ENCODE measurements at places on chromosomes 16 and 17.

GRCh38 chr17:76700270-76700616 lies 10.5 kb downstream of the MXRA7 start:
- no peak for DNase-seq

- DNase-seq: no peak
Observed at GRCh38 chr17:70017112-70017511, 57.9 kb upstream of the KCNJ16 start.

DNA sequence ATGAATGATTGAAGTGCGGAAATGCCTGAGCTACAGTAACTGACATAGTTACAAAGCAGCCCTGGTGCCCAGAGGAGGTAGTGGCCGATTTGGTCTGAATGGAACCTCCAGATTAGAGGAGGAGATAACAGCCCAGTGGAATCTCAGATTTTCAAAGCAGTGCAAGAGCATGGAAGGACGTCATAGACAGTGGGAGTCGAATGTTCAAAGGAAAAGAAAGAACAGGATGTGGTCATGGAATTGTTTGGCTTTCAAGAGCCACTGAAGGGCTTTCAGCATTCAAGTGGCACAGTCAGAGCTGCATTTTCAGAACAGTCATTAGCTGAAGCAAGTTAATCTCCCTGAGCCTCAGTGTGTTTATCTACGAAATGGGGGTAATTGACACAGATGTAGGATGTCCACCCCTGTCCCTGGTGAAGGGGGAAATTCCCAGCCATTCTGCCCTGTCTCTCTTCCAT lies 104.6 kb upstream of the CACNG3 start:
- DNase-seq: peak; percentile 25

GRCh38 chr16:2271848-2272461 lies 4.0 kb upstream of the RNPS1 start:
- no peak for DNase-seq

DNA sequence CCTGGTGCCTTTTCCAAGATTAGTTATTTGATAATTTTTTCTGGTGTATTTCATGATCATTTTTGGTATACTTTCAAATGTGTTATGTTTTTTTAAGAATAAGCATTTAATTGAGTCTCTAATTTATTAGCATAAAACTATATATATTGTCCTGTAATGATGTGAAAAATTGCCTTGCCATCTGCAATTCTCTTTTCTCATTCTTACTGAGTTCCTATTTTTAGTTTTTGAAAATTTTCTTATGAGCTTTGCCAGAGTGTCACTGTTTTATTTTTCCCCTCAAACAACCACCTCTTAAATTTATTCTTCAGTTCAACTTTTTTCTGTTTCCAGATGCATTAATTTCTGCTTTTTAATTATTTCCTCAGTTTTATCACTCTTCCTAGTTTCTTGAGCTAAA lies 59.3 kb downstream of the PRKCB start:
- DNase-seq: no peak

- no peak for DNase-seq
Observed at GRCh38 chr17:42193216-42193968, 902 bp downstream of the GHDC start.

DNA sequence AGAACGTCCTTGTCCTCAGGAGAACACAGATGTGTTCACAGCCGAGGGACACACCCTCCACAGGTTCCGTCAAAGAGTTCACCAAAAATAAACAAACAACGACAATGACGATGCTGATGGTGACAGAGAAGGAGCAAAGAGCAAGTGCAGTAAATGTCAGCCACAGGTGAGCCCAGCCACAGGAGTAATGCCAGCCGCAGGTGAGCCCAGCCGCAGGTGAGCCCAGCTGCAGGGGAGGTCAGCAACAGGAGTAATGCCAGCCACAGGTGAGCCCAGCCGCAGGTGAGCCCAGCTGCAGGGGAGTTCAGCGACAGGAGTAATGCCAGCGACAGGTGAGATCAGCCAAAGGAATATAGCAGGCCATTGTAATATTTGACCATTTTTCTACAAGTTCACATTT lies 315.2 kb downstream of the FOXL1 start:
- DNase-seq: no peak

GRCh38 chr16:12976496-12976895 lies 75.1 kb downstream of the SHISA9 start:
- no peak for DNase-seq

GRCh38 chr17:968812-969730 lies 10.5 kb downstream of the NXN start:
- DNase-seq: no peak

DNA sequence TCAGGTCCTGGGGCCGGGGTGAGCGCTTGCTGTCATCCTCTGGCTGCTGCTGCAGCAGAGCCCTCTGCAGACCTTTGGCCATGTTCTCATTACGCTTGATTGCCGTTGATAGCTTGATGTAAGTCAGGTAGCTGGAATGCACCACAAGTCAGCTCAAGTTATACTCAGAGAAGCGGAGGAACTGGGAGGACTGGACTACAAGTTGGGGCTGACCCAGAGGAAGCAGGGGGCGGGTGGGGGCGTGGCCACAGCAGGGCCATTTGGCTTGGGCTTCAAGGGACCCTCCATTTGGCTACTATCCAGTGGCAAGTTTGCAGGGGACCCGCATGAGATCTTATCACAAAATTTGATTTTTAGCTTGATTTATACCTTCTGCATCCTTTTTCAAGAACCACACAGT lies 19.0 kb upstream of the EVPL start:
- DNase-seq: no peak

- DNase-seq: no peak
Observed at GRCh38 chr16:22945361-22945760, 131.4 kb downstream of the HS3ST2 start.

DNA sequence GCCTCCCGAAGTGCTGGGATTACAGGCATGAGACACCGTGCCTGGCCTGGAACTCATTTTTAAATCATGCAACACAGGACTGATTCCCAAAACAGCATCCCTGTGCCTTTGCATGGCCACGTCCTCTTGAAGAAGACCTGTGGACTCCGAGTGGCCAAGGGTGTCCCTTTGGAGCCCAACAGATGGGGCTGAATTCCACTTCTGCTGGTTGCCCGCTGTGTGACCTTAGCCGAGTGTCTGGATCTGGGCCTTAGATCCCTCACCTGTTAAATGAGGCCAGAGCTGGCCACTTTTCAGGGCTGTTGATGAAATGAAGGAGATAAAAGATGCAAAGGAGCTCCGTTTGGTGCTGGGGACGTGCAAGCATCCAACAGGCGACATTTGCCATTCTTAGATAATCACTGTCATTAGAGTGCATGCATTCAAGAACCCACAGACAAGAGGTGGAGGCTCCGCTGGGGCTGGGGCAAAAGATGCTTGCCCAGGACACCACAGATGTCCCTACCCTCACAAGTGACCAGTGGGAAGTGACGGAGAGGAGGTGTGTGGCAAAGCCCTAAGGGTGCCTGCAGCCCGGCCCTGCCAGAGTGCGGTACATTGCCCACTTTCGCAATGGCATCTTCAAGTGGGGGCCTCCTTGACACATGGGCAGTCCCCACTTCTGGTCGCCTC lies 354.1 kb upstream of the TNRC6C start:
- DNase-seq: no peak

- DNase-seq: no peak
Observed at GRCh38 chr17:43548689-43549379, 2.7 kb upstream of the ETV4 start.

DNA sequence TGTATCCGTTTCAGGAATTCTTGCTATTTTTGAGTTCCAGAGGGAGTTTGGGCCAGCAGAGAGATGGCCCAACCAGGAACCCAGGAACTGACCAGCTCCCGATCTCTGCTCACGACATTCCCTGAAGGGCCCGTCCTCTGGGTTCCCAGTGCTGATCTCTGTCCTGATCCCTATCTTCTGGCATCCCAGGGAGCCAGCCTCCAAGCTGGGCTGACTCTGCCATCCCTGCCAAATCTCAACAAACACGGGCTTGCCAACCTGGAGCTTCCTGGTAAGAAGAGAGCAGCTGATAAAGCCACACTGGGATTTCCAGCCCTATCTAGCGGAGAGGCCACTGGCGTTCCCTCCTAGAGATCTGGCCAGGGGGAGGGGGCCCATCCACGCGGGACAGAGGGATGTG lies 16.2 kb downstream of the GPRC5B start:
- no peak for DNase-seq

DNA sequence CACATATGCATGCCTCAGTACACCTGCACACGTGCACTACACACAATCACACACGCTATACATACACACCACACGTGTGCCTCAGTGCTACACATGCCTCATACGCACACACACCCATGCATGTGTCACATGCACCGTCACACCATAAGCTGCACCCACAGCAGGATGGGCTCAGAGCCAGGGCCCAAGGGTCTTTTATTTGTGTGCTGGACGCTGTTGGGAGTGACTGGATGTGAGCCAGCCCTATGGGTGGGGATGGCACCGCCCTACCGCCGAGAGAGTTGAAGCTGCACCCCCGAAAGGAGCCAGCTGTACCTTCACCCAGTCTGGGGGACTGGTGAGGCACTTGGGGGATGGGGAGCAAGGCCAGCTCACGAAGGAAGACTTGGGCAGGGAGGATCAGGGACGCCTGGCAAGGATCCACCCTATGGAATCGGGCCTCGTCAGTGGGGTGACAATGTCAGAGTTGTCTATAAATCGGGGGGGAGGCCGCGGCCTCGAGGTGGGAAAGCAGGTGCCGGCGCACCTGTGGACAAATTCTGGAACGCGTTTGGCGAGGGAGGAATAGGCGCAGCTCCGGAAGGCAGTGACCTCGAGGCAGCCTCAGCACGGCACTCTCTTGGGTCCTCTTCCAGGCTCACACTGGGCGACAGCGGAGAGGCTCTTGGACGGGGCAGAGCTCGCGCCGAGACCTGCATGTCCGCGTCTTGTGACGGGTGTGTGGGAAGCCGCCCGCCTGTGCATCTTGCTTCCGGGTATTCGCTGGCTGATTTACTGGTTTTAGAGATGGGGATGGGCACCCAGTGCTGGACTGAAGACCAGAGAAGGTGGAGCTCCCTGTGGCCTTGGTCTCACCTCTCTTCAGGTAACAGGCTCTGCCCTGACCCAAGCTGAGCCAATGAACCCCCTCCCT lies 7.3 kb downstream of the RGS11 start:
- DNase-seq: no peak

GRCh38 chr16:30982548-30983288 lies 2.3 kb upstream of the HSD3B7 start:
- no peak for DNase-seq

- no peak for DNase-seq
Observed at GRCh38 chr17:7887038-7887481, 1.5 kb upstream of the CHD3 start.

DNA sequence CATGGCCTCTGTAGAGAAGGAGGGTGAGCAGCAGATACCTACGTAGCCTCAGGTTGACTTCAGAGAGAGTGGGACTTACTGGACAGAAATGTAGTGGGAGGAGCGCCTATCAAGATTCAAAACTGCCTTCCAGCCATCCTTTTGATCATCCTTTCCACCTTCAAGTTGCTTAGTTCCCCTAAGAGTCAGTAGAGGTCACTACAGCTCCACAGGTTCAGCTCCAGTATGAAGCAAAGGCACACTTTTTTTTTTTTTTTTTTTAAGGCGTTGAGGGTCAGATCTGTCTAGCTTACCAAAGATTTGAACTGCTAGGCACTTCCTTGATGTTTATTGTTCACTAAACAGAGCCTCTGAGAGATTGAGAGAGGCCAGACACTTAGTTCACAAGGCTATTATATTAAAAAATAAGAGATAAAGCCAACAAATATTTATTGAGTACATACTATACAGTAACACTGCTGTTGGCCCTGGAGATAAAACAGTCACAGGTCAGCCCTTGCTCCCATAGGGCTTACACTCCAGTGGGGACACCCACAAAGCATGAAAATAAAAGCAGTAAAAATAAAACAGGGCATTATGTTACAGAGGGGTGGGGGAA lies 3.1 kb downstream of the RNF227 start:
- no peak for DNase-seq

GRCh38 chr17:73936908-73937627 lies 266.4 kb upstream of the RPL38 start:
- DNase-seq: no peak

GRCh38 chr16:58365623-58366022 lies 26.6 kb upstream of the GINS3 start:
- no peak for DNase-seq

DNA sequence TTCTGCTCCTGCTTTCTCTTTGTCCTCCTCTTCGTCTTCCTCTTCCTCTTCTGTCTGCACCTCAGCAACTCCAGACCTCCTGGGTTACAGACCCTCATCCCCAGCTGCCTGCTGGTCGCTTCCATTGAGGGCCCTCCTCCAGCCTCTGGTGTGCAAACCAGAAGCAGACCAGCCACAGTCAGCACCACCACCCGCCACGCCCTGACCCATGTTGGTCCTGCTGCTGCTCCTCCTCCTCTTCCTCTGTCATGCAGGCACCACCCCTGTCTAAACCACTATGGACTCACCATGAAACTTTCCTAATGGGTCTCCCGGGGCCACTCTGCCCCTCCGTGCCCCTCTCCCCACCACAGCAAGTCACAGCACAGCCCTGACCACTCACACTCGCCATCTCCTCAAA lies 11.4 kb upstream of the OGFOD3 start:
- DNase-seq: no peak

DNA sequence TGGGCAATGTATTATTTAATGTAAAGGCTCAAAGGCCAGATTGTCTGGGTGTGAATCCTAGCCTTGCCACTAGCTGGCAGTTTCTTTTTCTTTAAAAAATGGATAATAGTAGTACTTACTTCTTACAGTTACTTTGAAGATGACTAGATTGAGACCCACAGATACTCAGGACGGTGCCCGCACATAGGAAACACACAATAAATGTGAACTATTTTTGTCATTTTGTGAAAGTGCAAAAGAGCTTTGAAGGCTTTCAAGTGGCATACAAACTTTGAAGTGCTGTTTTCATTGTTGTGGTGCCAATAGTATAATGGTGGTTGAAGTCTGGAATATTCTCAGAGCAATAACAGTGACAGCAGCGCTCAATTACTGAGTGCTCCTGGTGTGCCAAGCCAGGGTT lies 63.6 kb downstream of the OTOA start:
- no peak for DNase-seq

DNA sequence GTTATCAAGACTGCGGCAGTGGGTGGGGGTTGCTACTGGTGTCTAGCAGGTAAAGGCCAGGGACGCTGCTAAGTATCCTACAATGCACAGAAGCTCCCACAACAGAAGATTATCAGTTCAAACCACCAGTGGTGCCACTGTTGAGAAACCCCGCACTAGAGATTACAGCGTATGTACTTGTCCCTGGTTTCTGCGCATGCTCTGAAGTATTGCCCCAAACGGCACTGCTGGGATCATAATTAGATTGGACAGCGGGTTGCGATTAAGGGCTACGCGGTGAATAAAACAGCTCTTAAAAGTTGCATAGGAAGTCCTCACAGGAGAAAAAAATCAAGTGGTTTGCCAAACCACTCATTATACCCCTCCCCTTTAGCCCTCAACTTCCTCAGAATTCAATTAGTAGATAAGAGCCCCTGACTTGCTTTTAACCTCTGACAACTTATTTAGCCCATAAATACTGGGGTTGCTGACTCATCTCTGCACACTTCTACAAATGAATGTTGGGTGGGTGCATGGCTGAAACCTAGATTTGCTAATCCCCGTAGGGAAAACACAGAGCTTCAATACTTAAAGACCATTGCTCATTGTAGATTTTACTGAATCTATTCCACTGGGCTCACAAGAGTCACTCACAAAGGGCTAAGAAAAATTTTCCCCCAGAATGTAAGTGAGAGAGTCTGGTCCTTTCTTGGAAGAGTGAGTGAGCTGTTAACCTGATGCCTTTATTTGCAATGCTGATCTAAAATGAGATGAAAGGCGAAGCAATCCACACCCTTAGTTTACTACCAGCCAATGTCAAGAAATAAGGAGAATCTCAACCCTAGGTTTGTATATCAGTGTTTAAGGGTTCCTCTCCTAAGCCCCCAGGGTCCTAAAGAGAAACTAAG lies 91.8 kb downstream of the RGS9 start:
- no peak for DNase-seq

- DNase-seq: no peak
Observed at GRCh38 chr16:71855937-71856662, 10.3 kb downstream of the ATXN1L start.

Data from activated T-cell treated with anti-CD3 and anti-CD28 coated beads, Interleukin-2, amount 50 U/mL, for 1 hour (primary cell).